ENCODE measurements at places on chromosomes 3 and 15. TPM values are rescaled to one million over a fixed set of nuclear protein-coding genes. Genes with fewer than 3 reads are reported as not detected.

EPHA3 gene
- total RNA-seq = 0.34 TPM

FEZF2 gene
- not detected for total RNA-seq

LCTL gene
- not detected for total RNA-seq

ABI3BP gene
- total RNA-seq = 7.3 TPM

CLDN16 gene
- total RNA-seq = 2.5 TPM

RPL4 gene
- total RNA-seq = 3,654 TPM

HIGD2B gene
- not detected for total RNA-seq

CPNE4 gene
- total RNA-seq = not detected

A4GNT gene
- not detected for total RNA-seq

RAD51 gene
- total RNA-seq = 4.7 TPM

SERPINI1 gene
- total RNA-seq = 1.5 TPM

SKOR1 gene
- total RNA-seq = 0.19 TPM

SEMA5B gene
- not detected for total RNA-seq

MYZAP gene
- 3.1 TPM for total RNA-seq

ZNF710 gene
- total RNA-seq = 16.5 TPM

SCN11A gene
- 0.23 TPM for total RNA-seq

EPHB3 gene
- total RNA-seq = 0.19 TPM

IRAK2 gene
- total RNA-seq = 41.6 TPM

RBP2 gene
- total RNA-seq = not detected

INTS14 gene
- 40.2 TPM for total RNA-seq

TGM4 gene
- not detected for total RNA-seq

NANOGP8 gene
- total RNA-seq = not detected

ZCWPW2 gene
- total RNA-seq = 0.18 TPM

FANCD2OS gene
- not detected for total RNA-seq

ROPN1 gene
- total RNA-seq = not detected

GOLGA6L10 gene
- 0.73 TPM for total RNA-seq

PRSS50 gene
- not detected for total RNA-seq

All from glomerular endothelial cell (primary cell).